ENCODE measurements at places on chromosomes 13 and 19. TPM values are rescaled to one million over a fixed set of nuclear protein-coding genes. Genes with fewer than 3 reads are reported as not detected.
A peak's percentile ranks its signal among the peaks of the same experiment; 100 is the strongest.

The TPGS1 gene
- total RNA-seq, result 8.5 TPM

The PRMT1 gene
- total RNA-seq, result 325 TPM

The C19orf85 gene
- total RNA-seq, result not detected

The RASGRP4 gene
- 8.3 TPM for total RNA-seq

The ALKBH7 gene
- 57.6 TPM for total RNA-seq

The ZNF160 gene
- 28.9 TPM for total RNA-seq

- peaks cover 62% of the 10 kb centered on the region for H3K27me3 ChIP-seq
- H3K36me3 ChIP-seq, result no peaks in the 10 kb centered on the region
Observed at GRCh38 chr19:55173714-55174409, 6.2 kb downstream of the SYT5 start.

GRCh38 chr13:81020010-81020409 lies 679.1 kb upstream of the SPRY2 start:
- H3K36me3 ChIP-seq, result no peaks in the 10 kb centered on the region
- no peaks in the 10 kb centered on the region for H3K4me1 ChIP-seq
- no peak overlapping the region for H3K4me3 ChIP-seq
- H3K27ac ChIP-seq, result no peak overlapping the region
- no peaks in the 10 kb centered on the region for H3K27me3 ChIP-seq

- H3K27ac ChIP-seq, result no peak overlapping the region
- no peak overlapping the region for H3K4me3 ChIP-seq
- no peaks in the 10 kb centered on the region for H3K36me3 ChIP-seq
- H3K27me3 ChIP-seq, result peaks cover 41% of the 10 kb centered on the region
Observed at GRCh38 chr19:18784786-18785120, 6.4 kb downstream of the COMP start.

DNA sequence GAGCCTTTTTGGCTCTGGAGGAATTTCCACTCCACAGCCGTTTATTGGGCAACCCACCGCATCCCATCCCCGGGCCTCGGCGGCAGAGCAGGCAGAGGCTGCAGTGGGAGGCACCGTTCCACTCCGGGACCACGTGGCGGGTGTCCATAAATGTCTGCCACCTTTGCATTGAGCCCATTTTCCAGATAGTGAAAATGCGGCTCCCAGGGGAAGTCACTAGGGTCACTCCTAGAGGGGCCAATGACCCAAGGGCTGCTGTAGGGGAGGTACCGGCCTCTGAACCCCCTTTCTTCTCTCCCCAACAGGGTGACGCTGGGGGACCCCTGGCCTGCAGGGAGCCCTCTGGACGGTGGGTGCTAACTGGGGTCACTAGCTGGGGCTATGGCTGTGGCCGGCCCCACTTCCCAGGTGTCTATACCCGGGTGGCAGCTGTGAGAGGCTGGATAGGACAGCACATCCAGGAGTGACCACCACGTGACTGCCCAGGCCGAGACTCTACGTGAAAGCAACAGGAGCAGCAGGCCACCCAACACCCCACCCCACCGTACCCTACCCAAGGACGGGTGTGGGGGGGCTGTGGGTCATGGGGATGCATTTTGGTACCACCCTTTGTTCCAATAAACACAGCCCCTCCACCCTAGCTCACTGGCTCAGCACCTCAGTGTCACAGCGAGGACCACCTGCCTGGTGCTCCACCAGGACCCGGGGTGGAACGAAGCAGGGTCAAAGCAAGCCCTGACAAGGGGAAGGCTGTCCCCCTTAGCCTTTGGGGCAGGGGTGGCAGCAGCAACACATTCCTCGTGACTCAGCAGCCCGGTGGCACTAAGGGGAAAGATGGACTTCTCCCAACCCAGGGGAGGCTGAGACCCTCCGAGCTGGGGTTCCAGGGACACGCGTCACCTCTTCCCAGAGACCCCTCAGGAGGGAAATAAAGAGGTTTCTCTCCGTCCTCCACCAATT lies 1.5 kb downstream of the TIMM13 start:
- peak overlapping the region; percentile 90 for H3K4me3 ChIP-seq
- H3K27me3 ChIP-seq, result no peaks in the 10 kb centered on the region
- H3K36me3 ChIP-seq, result peaks cover 14% of the 10 kb centered on the region
- no peak overlapping the region for H3K27ac ChIP-seq
- H3K4me1 ChIP-seq, result peaks cover 15% of the 10 kb centered on the region

DNA sequence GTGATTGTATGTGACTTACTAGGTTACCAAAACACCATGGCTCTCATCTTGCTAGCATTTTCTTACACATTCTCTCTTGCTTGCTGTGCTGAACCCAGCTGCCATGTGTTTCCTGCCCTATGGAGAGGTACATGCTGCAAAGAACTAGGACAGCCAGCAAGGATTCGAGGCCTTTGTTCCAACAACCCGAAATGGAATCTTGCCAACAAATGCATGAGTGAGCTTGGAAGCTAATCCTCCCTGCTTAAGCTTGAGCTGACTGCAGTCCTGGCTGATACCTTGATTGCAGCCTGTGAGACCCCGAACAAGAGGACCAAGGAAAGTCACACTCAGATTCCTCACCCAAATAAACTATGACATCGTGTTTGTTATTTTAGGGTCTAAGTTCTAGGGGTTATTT lies 651.2 kb downstream of the SLITRK6 start:
- no peaks in the 10 kb centered on the region for H3K27me3 ChIP-seq
- no peak overlapping the region for H3K4me3 ChIP-seq
- no peaks in the 10 kb centered on the region for H3K36me3 ChIP-seq
- H3K4me1 ChIP-seq, result no peaks in the 10 kb centered on the region
- H3K27ac ChIP-seq, result no peak overlapping the region
- no peak for DNase-seq

- no peaks in the 10 kb centered on the region for H3K27me3 ChIP-seq
- no peak overlapping the region for H3K27ac ChIP-seq
- no peaks in the 10 kb centered on the region for H3K36me3 ChIP-seq
- H3K4me1 ChIP-seq, result no peaks in the 10 kb centered on the region
- DNase-seq, result no peak
Observed at GRCh38 chr13:76349700-76350099, 536.5 kb downstream of the KCTD12 start.

- peaks cover 12% of the 10 kb centered on the region for H3K4me1 ChIP-seq
- peaks cover 2% of the 10 kb centered on the region for H3K36me3 ChIP-seq
- H3K27ac ChIP-seq, result no peak overlapping the region
- peak overlapping the region; percentile 46 for H3K4me3 ChIP-seq
Observed at GRCh38 chr13:49219647-49220035, 497 bp upstream of the MLNR start.

GRCh38 chr13:37123337-37123736 lies 17.9 kb upstream of the CSNK1A1L start:
- H3K4me1 ChIP-seq, result no peaks in the 10 kb centered on the region

GRCh38 chr19:17235300-17235970 lies 9.4 kb downstream of the OCEL1 start:
- H3K4me1 ChIP-seq, result peaks cover 10% of the 10 kb centered on the region
- no peaks in the 10 kb centered on the region for H3K36me3 ChIP-seq
- H3K27ac ChIP-seq, result peak overlapping the region; percentile 79
- DNase-seq, result peak; percentile 82

- no peak overlapping the region for H3K4me3 ChIP-seq
- no peaks in the 10 kb centered on the region for H3K4me1 ChIP-seq
- no peak overlapping the region for H3K27ac ChIP-seq
- no peaks in the 10 kb centered on the region for H3K36me3 ChIP-seq
- no peaks in the 10 kb centered on the region for H3K27me3 ChIP-seq
Observed at GRCh38 chr13:93309886-93310523, 83.4 kb downstream of the GPC6 start.

DNA sequence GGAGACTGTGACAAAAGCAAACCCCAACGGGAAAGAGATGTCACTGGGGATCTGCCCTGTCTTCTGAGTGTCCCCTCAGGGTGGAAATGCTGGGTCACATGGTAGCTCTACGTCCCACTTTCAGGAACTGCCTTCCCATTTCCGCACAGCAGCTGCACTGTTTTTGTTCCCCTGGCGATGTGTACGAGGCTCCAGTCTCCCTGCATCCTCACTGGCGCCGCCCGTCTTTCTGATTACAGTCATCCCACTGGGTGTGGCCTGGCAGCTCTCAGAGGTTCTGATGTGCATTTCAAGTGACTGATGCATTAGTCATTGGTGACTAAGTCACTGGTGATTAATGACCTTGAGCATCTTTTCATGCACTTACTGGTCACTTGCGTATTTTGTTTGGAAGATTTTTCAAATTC lies 21.2 kb downstream of the PCID2 start:
- peak; percentile 84 for DNase-seq
- H3K27ac ChIP-seq, result peak overlapping the region; percentile 90
- H3K4me3 ChIP-seq, result peak overlapping the region; percentile 53
- H3K36me3 ChIP-seq, result peaks cover 54% of the 10 kb centered on the region

DNA sequence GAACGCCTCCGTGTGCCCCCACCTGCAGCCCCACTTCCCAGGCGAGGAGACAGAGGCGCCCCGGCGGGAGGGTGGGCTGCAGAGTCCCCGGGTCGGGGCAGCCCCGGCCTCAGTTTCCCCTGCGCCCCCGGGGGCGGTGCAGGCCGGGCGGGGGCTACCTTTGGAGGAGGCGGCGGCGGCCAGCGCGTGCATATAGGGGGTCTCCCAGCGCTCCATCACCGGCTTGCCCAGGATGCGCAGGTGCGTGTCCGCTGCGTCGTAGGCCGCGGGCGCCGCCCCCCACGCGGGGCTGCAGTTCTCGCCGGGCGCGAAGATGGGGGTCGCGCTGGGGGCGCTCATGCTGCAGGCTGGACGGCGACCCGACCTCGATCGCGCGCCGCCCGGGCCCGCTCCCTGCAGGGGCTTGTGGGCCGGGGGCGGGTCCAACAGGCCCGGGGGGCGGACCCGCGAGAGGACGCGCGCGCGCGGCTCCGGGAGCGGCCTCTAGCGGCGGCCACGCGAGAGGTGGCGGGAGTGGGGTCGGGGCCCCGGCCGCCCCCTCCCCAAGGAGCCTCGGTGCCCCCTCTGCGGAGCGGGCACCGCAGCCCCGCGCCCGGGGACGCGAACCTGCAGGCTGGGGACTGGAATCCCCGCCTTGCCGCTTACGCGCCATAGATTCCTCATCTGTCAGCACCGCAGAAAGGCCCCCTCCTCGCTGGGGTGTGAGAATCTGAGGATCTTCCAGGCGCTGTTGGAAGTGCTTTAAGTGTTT lies at the start of gene GAMT:
Gene GAMT, minus strand, starts transcription at position 405 of the 751 bp plus-strand sequence. Its CDS starts 66 bp downstream, at position 339.
- peaks cover 2% of the 10 kb centered on the region for H3K4me1 ChIP-seq
- DNase-seq, result peak; percentile 61
- H3K4me3 ChIP-seq, result peak within 1 kb of the TSS; percentile 70
- no peaks in the 10 kb centered on the region for H3K36me3 ChIP-seq
- peaks cover 2% of the 10 kb centered on the region for H3K27me3 ChIP-seq

GRCh38 chr19:4580961-4581665 lies 21.6 kb upstream of the SEMA6B start:
- no peak overlapping the region for H3K27ac ChIP-seq
- peaks cover 8% of the 10 kb centered on the region for H3K4me1 ChIP-seq
- DNase-seq, result no peak
- H3K4me3 ChIP-seq, result no peak overlapping the region

DNA sequence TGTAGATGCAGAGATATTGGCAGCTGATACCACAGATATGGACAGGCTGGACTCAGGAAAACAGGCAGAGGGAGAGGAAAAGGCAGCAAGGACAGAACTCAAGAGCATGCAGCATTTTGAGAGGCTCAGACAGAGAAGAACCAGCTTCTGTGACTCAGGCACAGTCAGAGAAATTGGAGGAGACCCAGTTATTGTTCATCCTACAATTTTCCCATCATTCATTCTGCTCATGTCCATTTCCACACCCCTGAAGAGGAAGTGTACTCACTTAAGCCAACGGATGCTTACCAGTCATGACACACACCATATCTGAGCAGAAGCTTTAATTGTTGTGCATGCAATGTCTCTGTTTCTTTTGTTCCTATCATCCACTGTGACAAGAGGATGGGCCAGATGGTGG lies 359.8 kb upstream of the HTR2A start:
- no peak for DNase-seq
- H3K27ac ChIP-seq, result no peak overlapping the region
- H3K27me3 ChIP-seq, result no peaks in the 10 kb centered on the region

- peaks cover 6% of the 10 kb centered on the region for H3K36me3 ChIP-seq
- peaks cover 10% of the 10 kb centered on the region for H3K27me3 ChIP-seq
- no peak for DNase-seq
- H3K4me3 ChIP-seq, result no peak overlapping the region
Observed at GRCh38 chr19:51456541-51457290, 1.5 kb downstream of the SIGLEC8 start.

DNA sequence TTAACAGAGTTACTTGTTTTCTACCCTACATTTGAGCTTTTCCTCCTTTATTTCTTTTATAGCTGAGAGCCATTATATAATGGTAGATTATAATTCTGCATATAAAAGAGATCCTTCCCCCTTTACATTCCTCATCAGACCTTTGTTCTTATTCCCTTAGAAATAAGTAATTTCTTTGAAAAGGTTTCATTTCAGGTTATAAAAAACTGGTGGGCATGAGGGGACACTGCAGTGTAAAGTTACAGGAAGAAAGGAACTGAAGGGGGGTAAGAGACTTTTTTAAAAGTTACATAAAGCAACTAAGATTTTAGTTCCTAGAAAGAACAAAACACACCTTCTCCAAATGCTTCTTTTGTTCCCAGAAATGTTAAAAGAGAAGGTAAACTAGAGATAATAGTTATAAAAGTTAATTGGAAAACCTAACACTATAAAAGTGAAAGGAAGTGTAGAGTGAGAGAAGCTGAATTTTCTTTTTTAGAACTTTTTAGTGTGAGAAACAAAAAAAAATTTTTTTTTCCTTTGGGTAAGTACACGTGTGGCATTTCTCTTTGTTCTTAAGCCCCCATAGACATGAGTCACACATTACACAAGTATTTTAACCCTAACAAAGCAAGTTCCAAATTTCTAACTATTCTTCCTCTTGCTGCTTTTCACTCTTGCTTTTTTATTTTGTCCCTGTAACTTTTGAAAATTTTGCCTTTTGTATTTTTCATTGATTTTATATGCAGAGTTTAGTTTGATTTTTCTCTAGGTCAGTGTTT lies 106.4 kb upstream of the MLNR start:
- H3K4me3 ChIP-seq, result peak overlapping the region; percentile 4
- peaks cover 31% of the 10 kb centered on the region for H3K4me1 ChIP-seq
- peak overlapping the region; percentile 57 for H3K27ac ChIP-seq
- H3K27me3 ChIP-seq, result no peaks in the 10 kb centered on the region
- H3K36me3 ChIP-seq, result peaks cover 21% of the 10 kb centered on the region

DNA sequence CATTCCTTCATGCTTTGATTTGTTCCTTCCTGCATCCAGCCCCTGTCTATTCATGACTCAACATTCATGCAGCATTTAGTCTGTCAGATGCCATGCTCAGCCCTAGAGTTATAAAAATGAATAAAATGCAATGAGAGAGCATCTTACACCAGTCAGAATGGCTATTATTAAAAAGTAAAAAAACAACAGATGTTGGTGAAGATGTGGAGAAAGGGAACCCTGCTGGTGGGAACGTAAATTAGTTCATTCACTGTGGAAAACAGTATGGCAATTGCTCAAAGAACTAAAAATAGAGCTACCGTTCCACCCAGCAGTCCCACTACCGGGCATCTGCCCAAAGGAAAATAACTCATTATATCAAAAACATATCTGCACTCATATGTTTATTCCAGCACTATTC lies 70.0 kb upstream of the GTF3A start:
- DNase-seq, result no peak
- peaks cover 12% of the 10 kb centered on the region for H3K27me3 ChIP-seq
- H3K4me1 ChIP-seq, result peaks cover 19% of the 10 kb centered on the region
- no peak overlapping the region for H3K27ac ChIP-seq
- no peak overlapping the region for H3K4me3 ChIP-seq

GRCh38 chr13:78022164-78022877 lies 103.7 kb upstream of the EDNRB start:
- peaks cover 7% of the 10 kb centered on the region for H3K4me1 ChIP-seq
- H3K36me3 ChIP-seq, result no peaks in the 10 kb centered on the region
- peaks cover 5% of the 10 kb centered on the region for H3K27me3 ChIP-seq
- peak; percentile 68 for DNase-seq
- no peak overlapping the region for H3K27ac ChIP-seq
- H3K4me3 ChIP-seq, result no peak overlapping the region

GRCh38 chr13:30615866-30616541 lies 1.7 kb upstream of the USPL1 start:
- H3K27ac ChIP-seq, result no peak overlapping the region
- no peaks in the 10 kb centered on the region for H3K27me3 ChIP-seq
- no peak overlapping the region for H3K4me3 ChIP-seq
- H3K36me3 ChIP-seq, result peaks cover 7% of the 10 kb centered on the region

All from activated CD4-positive, alpha-beta memory T cell treated with anti-CD3 and anti-CD28 coated beads for 36 hours (primary cell).